GM04504 (cell line): ENCODE measurements at places on chromosomes 1 and 21.

GRCh38 chr1:150083907-150084306, 16.3 kb downstream of the VPS45 start:
- DNase-seq, result no peak

DNA sequence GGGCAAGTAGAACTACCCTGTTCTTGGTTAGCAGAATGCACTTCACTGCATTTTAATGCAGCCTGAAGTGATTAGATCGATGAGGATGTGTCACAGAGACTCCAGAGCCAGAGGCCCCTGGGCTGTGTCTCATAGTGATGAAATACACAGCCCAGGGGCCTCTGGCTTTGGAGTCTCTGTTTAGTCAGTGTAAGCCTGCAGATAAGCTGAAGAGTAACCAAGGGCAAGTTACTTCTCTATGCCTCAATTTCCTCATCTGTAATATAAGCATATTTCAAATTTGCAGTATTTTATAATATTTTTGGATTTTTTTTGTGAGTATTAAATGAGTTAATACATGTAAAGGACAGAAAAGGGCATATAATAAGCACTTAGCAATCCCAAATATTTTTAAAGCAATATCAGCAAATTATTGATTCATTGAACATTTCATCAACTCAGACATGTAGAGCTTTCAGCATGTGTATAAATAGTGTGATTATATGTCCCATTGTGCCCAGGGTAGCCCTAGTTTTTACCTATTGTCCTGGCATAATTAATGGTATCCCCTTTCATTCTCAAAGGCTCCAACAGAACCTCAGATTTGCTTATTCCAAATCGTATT, 23.6 kb upstream of the APOBEC4 start:
- DNase-seq, result peak; percentile 56

- DNase-seq, result no peak
These were observed 8.0 kb downstream of the MED8 start for GRCh38 chr1:43381612-43382011.

GRCh38 chr1:12124693-12125421, 41.9 kb upstream of the TNFRSF1B start:
- DNase-seq, result no peak

DNA sequence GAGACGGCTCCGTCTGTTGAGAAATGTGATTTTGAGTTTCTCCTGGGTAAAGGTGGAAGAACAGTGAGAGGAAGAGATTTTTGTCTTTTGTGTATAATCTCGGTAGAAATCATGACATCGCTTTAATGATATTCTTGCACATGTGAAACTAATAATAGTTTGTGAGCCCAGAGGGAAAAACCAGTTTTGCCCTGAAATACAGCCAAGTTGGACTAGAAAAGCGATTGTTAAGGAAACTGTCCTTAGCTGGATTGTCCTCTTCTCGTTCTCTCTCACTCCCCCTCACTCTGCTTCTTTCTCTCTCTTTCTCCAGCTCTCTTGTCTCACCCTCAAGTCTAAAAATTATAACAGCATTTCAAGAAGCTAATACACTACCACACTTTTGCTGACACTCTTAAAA, 17.1 kb downstream of the KCNJ6 start:
- no peak for DNase-seq

DNA sequence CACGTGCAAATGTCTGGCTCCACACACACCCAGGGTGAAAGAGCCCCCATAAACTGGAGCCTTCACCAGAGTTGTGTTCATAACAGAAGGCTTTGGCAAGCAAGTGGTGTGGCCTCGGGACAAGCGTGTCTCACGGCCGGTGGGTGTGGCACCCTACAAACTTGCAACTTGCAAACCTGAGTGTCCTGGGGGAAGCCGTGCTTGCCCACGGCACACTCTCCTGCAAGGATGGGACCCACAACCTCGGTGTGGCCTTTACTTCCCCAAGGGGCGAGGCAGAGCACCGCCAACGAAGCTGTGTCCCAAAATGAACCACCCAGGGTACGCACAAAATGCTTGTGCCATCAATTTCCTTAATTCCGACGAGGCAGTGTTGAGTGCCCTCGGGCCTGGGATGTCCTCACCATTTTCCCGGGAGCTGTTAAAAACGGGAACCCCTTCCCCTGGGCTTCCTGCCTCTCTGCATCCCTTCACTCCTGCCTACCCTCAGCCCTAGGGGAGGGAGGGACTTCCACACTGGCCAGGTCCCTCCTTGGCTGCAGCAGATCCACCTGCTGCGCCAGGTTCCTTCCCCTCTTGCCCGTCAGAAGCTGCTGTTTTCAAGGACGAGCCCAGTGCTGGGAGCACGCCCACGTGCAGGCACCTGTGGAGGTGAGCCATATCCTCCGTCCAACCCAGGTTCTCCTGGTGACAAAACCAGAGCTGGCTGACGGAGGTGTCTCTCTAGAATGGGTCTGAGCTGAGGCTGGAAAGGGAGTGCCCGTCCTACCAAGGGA, 111.4 kb downstream of the NPHP4 start:
- no peak for DNase-seq

DNA sequence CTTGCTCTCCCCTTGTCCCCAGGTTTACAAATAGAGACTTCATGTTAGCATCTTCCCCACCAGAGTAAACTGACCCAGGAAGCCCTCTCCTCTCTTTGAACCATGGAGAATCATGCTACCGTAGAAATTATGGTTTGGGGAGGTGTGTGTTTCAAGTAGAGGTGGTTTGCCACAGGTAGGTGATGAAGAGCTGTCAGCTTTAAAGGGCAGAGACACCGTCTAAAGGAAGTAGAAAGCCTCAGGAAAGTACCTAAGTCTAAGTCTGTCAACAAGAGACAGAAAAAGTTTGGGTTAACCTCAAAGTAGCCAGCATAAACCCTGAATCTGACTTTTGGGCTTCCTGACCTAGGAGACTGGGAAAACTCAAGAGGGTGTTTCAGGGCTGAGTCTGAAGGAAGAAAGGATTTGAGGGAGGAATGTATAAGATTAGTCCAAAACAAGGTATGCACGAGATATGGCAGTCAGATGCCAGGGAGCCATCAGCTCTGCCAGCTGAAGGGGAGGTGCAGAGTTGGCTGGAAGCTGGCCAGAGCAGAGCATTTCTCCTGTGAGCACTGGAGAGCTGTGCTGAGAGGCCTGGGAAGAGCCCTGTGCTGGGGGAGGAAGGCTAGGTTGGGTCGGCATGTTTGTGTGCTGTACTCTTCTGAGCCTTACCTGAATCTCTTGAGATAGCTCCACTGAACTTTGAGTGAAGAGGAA, 14.3 kb downstream of the ADAMTSL4 start:
- no peak for DNase-seq

GRCh38 chr1:34320053-34320669, 143.5 kb downstream of the C1orf94 start:
- DNase-seq, result no peak

DNA sequence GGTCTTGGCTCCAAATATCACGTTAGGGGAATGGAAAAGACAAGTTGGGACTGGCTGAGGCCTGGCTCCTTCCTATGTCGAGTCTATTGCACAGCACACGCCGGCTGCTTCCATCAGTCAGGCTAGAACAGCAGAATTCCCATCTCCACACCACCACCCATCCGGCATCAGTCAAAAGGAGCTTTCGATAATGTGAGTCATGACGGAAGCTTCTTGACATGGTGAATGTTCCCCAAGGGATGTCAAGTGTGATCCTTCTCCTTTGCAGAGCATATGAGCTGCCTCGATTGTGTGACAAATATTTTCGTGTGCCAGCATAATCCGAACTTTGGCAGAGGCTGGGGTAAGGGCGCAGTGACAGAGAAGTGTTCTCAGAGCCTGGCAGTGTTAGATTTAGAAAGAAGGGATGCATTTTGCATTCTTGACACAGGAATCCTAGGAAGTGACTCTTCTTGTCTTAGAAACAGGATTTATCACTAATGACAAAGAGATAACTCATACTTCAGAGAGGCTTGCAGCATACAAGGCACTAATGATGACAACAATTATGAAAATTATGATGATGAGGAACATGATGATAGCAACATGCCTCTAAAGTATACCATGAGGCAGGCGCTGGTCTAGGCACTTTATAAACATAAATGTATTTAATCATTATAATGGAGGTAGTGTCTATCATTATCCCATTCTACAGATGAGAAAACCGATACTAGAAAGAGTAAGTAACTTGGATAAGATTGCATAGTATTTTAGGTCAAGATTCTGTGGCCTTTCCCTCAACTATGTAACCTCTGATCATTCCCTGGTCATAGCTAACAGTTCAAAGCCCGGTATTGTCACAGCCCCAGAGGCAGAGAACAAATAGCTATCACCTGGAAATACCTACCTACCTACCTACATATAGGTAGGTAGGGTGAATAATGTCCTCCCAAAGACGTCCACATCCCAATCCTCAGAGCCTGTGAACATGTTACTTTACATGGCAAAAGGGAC, 135.0 kb downstream of the KCNJ6 start:
- DNase-seq, result no peak

DNA sequence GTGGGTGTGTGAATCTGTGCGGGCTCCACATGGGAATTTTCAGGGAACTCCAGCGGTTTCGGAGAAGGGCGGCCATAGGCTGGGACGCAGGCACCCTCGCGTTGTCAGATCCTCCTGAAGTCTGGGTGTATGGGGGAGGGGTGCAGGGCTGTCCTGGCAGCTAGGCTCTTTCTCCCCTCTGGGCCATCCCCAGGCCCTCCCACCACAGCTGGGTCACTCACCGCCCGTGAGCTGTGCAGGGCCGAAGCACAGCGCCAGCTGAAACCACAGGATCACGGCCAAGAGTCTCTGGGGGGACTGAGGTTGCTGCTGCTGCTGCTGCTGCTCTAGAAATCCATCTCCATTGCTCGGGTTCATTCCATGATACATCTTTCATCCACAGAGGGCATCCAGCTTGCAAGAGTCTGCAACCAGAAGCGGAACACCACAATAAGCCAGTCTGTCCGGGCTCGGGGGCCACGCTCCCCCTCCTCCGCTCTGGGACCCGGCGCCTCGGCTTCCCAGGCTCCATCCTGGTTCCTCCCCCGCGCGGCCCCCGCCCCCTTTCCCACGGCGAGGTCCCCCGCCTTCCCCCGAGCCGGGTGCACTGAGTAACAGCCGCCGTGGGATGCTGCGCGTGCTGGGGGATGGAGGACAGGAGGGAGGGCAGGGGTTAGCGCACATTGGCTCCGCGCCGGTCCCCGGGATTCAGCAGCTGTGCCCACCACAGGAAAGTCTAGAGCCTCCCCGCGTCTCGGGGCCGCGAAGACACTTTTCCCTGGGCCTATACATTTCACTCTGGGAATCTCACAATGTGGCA, 720 bp downstream of the SUSD4 start:
- no peak for DNase-seq

- DNase-seq, result no peak
These were observed 27.4 kb downstream of the AK4 start for GRCh38 chr1:65175171-65176055.

DNA sequence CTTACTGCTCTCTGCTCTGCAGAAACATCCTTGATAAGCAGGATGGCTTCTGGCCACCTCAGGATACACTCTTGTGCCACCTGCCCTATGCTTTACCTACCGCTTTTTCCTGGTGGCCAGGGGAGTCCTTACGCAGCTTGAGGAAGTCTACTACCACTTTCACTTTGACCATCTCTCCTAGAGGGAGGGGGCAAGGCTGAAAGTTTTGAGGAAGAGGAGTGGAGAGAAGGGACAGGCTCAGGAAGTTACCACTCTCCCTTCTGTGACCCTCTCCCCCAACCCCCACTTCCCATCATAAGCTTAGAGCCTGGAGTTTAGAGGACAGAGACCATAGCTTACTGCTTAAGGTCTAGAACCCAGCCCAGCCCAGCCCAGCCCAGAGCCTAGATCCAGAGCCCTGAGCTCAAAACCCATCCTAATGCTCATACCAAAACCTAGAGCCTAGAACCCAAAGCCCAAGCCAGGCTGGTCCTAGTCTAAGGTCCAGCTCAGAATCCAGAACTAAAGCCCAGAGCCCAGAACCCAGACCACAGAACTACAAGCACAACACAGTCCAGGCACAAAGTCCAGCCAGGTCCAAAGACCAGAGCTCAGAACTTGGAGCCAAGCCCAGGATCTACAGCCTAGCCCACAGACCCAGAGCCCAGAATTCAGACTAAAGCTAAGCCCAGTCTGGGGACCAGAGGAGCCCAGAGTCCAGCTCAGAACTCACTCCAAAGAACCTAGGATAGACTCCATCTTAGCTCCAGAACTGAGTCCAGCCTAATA, 18.0 kb upstream of the MFSD2A start:
- DNase-seq, result no peak

- peak; percentile 12 for DNase-seq
These were observed 77.1 kb upstream of the SCCPDH start for GRCh38 chr1:246647113-246647512.

GRCh38 chr1:235976490-235976889, 88.4 kb downstream of the NID1 start:
- no peak for DNase-seq

DNA sequence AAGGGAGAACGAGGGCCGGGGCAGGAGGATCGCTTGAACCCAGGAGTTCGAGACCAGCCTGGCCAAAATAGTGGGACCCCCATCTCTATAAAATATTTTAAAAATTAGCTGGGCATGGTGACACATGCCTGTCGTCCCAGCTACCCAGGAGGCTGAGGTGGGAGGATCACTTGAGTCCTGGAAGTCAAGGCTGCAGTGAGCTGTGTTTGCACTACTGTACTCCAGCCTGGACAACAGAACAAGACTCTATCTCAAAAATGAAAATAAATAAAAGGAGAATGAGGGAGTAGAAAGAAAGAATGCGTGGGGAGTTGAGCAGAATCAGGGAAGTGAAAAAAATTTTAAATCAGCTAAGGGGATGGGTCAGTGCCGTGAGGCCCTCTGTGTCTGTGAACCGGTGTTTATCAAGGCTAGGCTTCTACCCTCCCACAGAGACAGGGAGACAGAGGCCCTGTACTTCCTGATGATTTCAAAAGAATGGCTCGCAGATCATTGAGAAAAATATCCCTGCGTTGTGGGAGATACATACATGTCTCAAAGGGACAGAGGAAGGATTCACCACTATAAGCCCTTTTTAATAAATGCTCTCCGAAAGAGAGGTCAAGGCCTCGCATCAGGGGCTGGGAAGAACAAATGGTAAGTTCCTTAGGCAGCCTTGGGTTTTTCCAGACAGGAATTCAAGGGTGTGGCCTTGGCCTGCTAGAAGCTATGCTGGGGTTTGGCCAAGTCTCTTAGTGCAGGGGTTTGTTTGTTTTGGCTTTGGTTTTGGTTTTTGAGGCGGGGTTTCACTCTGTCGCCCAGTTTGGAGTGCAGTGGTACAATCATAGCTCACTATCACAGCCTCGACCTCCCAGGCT, 20.7 kb downstream of the IL10RB start:
- DNase-seq, result no peak

GRCh38 chr1:74396933-74397332, 115.5 kb downstream of the LRRC53 start:
- no peak for DNase-seq

- no peak for DNase-seq
These were observed 206.9 kb upstream of the LMO4 start for GRCh38 chr1:87121711-87122163.

DNA sequence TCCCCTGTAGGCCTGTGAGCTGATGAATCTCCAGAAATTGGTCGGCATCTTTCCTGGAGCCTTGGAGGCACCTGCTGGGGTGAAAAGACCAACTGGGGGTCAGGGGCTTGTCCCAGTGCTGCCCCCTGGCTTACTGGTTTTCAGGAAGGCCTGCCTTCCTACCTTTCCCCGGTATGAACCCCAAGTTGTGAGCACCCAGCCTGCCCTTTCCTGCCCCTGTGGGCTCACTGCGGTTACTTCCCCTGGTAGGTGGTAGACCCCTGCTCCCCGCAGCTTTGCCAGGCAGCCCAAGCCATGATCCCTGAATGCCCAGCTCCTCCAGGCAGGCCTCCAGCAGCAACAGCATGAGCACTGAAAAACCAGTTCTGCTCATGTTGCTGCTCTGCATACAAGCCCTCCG, 10.2 kb downstream of the DMRTB1 start:
- no peak for DNase-seq

- DNase-seq, result no peak
These were observed 2.5 kb upstream of the LMO4 start for GRCh38 chr1:87325982-87326738.

GRCh38 chr1:213738658-213739057, 249.1 kb upstream of the PROX1 start:
- DNase-seq, result no peak
